ENCODE measurements at places on chromosomes 16 and 17.

DNA sequence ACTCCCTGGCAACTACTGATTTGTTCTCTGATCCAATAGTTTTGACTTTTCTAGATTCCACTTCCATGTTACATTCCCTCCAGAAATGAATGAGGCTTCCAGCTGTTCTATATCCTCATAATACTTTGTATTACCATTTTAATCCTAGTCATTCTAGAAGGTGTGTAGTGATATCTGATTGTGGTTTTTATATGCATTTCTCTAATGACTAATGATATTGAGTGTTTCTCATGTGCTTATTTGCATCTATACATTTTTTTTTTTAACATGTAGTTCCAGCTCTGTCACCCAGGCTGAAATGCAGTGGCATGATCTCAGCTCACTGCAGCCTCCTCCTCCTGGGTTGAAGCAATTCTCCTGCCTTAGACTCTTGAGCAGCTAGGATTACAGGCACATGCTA lies 7.3 kb downstream of the ADGRG5 start:
- no peak for DNase-seq

DNA sequence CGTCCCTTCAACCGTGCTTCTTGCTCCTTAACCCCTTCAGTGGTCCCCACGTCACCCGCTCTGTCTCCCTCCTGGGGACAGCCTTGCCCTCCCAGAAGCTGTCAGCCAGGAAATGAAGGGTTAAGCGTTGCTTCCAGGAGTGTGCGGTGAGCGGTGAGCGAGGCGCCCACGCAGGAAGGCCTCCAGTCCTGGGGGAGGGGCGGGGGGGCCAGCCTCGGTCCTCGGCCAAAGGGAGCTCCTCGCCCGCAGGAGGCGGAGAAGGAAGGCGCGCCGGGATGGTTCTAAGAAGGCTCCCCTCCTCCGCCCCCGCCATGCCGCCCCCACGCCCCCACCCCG lies 2.3 kb downstream of the RBFOX3 start:
- no peak for DNase-seq

GRCh38 chr17:75694536-75694935 lies 26.7 kb upstream of the ITGB4 start:
- no peak for DNase-seq

DNA sequence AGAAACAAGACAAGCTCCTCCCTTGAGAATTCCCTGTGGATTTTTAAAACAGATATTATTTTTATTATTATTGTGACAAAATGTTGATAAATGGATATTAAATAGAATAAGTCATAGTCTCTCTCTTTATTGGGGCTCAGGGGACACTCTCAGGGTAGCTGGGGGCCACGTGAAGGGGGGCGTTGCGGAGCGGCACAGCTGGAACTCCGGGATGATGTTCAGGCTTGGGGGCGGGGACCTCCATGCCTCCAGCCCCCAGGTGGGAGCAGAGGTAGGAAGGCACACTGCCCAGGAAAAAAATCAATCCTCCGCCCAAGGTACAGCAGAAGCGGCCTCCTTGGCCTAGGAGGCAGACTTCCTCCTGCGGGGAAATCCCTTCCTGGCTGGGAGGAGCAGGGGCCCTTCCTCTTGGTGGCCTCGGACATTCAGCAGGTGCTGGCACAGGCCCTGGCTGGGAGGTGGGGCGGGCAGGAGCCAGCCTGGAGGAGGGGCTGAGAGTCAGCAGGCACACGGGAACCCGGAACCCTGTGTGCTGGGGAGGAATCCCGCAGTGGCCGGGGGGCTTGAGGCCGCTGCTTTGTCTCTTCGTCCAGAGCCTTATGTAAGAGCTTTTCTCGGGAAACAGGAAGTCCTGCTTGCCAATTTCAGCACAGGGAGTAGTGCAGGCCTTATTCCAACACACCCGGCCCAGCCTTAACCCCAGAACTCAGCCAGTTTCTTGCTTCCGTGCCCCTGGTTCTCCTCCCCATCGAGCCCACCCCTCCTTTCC lies 591 bp upstream of the TNFSF13 start:
- no peak for DNase-seq

DNA sequence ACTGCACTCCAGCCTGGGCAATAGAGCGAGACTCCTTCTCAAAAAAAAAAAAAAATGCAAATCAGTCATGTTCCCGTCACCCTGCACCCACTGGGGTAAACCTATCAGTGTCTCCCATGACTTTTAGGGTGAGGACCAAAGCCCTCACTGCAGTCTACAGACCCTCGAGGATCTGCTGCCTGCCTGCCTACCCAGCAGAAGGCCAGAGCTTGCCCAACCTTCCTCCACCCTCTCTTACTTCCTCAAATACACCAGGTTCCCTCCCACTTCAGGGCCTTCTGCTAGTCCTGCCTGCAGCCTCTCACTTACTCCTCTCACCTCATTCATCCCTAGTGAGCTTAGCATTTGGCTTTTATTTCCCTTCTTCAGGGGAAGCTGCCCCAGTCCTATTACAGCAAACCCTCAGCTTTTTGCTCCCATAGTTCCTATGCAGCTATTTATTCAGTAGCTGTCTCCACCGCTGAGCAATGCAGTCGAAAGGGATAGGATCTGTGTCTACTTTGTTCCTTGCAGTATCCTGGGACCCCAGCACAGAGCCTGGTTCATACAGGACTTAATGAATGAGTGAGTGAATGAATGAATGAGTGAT lies 17.8 kb upstream of the TOB1 start:
- no peak for DNase-seq

DNA sequence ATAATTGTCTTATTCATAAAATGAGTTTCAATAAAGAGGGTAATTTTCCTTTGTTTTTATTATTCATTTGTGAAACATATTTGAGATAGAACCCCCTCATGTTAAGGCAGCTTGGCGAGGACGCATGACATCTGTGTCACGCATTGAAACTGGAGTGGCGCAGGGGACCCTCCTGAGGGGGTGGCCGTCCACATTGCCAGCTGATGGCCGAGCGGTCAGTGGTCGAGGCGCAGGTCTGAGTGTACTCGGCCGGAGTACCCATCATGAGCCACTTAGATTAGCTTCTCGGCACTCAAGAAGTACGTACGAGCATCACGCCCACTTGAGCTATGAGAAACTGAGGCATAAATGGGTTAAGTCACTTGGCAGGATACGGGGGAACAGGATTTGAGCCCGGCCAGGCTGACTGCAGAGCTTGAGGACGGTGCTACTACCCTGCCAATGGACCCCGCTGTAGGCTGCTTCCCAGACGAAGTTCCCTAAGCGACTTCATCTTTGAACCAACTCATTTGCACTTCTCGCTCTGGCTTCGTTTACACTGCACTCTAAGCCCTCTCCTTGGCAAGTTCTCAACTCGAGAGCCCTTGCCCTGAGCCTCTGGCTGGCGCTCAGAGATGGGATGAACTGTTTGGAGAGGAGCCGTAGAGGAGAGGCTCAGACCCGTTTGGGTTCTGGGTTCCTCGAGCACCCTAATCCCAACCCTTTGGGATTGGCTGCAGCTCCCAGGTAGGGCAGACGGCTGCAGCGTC lies 91.8 kb downstream of the SDK2 start:
- no peak for DNase-seq

GRCh38 chr17:66963521-66963908 lies 992 bp upstream of the CACNG4 start:
- DNase-seq, result no peak

DNA sequence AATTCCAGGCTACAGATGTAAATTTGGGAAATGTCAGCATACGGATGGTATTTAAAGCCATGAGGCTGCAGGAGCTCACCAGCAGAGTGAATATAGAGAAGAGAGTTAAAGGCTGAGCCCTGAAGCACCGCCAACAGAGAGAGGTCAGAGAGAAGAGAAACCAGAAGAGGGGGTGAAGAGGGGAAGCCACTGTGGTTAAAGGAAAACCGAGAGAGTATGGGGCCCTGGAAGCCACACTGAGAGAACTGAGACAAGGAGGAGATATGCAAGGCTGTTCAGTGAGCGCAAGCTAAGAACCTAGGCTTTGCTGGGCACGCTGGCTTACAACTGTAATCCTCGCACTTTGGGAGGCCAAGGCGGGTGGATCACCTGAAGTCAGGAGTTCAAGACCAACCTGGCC lies 24.6 kb downstream of the COPRS start:
- no peak for DNase-seq

GRCh38 chr17:61974115-61974514 lies 46.3 kb upstream of the INTS2 start:
- no peak for DNase-seq

- peak; percentile 66 for DNase-seq
Observed at GRCh38 chr16:351804-352520, 561 bp downstream of the AXIN1 start.

GRCh38 chr17:16443511-16444257 lies 28.3 kb downstream of the TRPV2 start:
- no peak for DNase-seq

- DNase-seq, result no peak
Observed at GRCh38 chr16:12602811-12603698, 200.6 kb downstream of the CPPED1 start.

- no peak for DNase-seq
Observed at GRCh38 chr16:88383401-88384221, 852 bp downstream of the ZNF469 start.

- DNase-seq, result no peak
Observed at GRCh38 chr17:50471009-50471905, 2.6 kb upstream of the CHAD start.

- DNase-seq, result no peak
Observed at GRCh38 chr16:50154420-50154950, 1.4 kb downstream of the TENT4B start.

- no peak for DNase-seq
Observed at GRCh38 chr16:85991856-85992255, 92.9 kb downstream of the IRF8 start.

GRCh38 chr17:80650751-80651518 lies 106.3 kb downstream of the RPTOR start:
- no peak for DNase-seq

- DNase-seq, result no peak
Observed at GRCh38 chr16:88170528-88170991, 212.2 kb upstream of the ZNF469 start.

GRCh38 chr16:85202631-85203461 lies 90.6 kb upstream of the CIBAR2 start:
- no peak for DNase-seq

DNA sequence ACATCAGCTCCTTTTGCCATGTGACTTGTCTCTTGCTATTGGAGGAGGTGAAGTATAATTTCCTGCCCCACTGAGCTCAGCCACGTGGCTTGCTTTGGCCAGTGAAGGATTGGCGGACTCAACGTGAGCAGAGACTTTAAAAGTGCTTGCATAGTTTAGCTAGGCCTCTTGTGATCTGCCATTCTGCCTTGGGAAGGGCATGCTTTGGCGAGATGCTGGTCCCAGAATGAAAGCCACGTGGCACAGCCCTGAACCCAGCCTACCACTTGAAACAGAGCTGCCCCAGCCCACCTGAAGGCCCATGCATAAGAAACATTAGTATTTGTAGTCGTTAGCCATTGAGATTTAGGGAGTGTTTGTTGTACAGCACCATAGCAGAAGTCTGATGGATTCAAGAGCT lies 148.2 kb downstream of the TMEM132E start:
- no peak for DNase-seq

DNA sequence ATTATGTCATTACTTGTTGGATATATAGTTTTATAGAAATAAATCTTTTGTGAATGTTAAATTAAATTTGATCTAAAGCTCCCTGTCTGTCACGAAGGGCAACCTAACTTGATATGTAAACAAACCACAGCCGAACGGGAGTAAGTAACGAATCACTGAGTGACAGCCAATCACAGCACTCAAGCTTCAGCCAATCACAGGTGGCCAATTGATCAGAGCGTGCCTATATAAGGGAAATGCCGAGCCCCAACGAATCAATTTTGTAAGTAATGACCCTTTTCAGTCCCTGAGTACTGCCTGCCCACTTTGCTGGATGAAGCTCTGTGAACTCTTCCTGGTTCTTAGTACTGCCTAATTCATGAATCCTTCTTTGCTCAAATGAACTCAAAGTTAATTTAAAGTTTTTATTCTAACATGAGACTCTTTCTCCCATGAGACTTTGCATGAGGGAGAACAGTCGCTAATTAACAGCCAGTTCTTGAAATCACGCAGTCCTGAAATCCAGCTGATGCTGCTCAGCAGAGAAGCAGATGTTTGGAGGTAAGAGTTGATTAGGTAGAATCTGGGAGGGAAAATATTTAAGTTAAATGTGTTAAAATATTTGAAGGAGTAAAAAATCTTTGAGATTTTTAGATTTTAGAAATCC lies 302.2 kb downstream of the CNTNAP4 start:
- no peak for DNase-seq

GRCh38 chr16:86051368-86052114 lies 152.6 kb downstream of the IRF8 start:
- DNase-seq, result no peak

DNA sequence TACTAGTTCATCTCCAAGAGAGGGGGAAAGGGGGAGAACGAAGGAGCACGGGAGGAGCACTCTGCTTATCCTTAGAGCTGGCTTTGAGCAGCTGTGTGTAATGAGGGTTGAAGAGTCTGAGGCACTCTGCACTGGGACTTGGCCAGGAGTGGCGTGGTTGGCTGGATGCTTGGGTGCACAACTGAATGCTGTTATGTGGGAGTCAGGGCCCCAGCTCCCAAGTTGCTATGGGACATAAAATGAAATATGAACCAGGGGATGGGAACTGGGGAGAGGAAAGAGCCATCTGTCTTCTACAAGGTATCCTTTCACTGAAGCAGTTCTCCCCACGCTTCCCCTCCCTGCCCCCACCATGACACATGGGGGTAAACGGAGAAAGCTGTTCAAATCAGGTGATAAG lies 105.9 kb upstream of the ANKFN1 start:
- no peak for DNase-seq

GRCh38 chr17:37781451-37781850 lies 36.6 kb upstream of the HNF1B start:
- DNase-seq, result no peak

DNA sequence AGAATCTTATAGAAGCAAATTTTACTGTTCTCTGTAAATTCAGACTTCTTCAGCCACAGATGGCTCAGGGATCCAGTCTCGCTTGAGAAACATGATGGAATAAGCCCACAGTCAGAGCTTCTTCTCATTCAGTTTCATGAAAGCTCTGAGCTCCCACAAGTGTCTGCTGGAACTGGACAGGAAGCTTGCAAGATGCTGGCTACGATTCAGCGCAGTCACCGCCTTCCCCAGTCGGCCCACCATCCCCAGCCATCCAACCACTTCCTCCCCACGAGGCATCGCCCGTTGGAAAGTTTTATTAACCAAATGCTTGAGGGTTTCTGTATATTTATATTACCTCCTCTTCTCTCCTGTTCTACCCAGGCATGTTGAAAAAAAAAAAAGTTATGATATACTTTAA lies 171.7 kb downstream of the ZFHX3 start:
- peak; percentile 3 for DNase-seq

GRCh38 chr17:82121660-82122629 lies 23.9 kb upstream of the FASN start:
- DNase-seq, result no peak

DNA sequence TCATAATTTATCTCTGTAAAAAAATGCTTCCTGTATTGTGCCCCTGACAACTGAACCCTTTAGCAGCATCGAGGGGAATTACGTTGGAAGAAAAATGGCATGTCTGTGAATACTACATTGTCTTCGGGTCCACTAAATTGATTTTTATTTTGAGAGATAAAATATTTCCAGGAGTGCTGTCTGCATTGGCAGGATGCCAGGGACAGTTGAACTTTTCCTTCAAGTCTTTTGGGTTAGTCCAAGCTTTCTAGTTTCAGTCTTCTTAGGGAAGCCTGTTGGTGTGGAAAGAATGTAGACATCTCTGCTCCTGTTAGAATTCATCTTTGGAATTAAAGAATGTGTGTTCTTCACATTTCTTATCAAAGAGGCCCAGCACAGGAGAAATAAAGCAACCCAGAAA lies 557.9 kb downstream of the TMEM114 start:
- no peak for DNase-seq
